ENCODE measurements at places on chromosomes 7 and 10. TPM values are rescaled to one million over a fixed set of nuclear protein-coding genes. Genes with fewer than 3 reads are reported as not detected.

- DNase-seq: no peak
Measured at GRCh38 chr7:1226186-1226901, 6.3 kb upstream of the UNCX start.

TMEM243 gene
- 49.4 TPM for polyA plus RNA-seq

- no peak for DNase-seq
Measured at GRCh38 chr10:72588266-72588665, 37.6 kb downstream of the MICU1 start.

DNA sequence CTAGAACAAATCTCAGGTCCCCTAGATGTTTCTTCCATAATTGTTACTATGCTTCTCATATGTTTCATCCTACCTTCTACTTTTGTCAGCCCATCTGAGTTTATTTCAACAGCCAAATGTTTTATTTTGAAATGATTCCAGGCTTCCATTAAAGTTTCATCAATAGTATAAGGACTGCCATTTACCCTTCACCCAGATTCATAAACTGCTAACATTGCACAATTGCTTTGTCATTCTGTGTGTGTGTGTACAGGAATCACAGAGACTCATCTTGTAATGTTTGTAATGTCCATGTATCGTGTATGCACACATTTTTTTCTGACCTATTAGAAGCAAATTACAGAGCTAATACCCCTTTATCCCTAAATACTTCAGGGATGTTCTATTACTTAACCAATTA is 25.5 kb downstream of the MMRN2 start:
- DNase-seq: no peak

DNA sequence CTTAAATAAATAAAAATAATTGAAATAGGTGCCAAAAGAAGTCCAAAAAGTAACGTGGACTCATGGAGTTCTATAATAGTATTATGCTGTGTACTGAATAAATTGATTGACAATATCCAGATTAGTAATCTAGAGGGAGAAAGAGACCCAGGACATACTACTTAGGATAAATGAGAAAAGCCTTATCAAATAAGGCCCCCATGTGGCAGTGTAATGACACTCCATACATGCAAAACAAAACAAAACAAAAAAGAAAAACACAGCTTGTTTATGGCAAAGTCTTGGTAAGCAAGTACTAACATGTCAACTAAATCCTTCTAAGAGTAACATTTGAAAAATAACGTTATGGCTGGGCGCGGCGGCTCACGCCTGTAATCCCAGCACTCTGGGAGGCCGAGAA is 3.6 kb upstream of the RUNDC3B start:
- DNase-seq: no peak

UTF1 gene
- polyA plus RNA-seq: not detected

DNA sequence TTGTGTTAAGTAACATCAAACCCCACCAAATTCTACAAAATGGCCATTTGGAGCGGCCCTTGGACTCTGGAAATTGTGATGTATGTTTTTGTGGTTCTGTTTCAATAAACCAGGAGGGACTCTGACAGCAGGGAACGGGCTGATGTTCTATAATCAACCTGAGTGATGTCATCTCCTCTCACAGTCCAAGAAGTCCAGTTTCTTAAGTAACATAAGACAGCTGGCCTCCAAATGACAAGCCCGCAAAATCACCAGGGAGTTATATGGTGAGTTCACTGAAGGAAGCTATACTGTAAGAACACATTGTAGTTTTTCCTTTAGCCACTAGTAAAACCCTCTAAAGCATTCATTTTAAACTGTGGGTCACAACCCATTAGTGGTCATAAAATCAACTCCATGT is 34.0 kb downstream of the GOT1 start:
- DNase-seq: peak; percentile 36

C10orf62 gene
- not detected for polyA plus RNA-seq

GRCh38 chr7:101819913-101820522 is 2.6 kb downstream of the CUX1 start:
- DNase-seq: no peak

MOGAT3 gene
- polyA plus RNA-seq: 10.5 TPM

GIMAP7 gene
- polyA plus RNA-seq: 0.19 TPM

THSD7A gene
- 4.0 TPM for polyA plus RNA-seq

DNA sequence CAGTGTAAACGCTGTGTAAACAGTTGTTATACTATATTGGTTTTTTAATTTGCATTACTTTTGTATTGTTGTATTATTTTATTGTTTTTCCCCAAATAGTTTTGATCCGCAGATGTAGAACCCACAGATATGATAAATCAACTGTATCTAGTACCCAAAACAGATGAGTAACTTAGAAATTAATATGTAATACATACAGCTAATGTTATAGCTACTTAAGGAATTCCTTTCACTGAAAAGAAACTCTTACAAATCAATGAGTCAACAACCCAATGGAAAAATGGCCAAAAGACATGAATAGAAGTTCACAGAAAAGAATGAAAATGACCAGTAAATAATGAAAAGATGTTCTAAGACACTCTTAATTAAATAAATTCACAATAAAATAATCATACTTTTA is 32.3 kb upstream of the ARL4A start:
- no peak for DNase-seq

PTF1A gene
- 0.28 TPM for polyA plus RNA-seq

TLX1 gene
- 0.68 TPM for polyA plus RNA-seq

GRCh38 chr7:44162785-44163395 is 21.8 kb upstream of the MYL7 start:
- DNase-seq: no peak
